Cardiac fibroblast (primary cell): ENCODE measurements at places on chromosomes 3 and 15.

GRCh38 chr3:119585856-119586570, 6.7 kb downstream of the ADPRH start:
- peak; percentile 64 for DNase-seq

DNA sequence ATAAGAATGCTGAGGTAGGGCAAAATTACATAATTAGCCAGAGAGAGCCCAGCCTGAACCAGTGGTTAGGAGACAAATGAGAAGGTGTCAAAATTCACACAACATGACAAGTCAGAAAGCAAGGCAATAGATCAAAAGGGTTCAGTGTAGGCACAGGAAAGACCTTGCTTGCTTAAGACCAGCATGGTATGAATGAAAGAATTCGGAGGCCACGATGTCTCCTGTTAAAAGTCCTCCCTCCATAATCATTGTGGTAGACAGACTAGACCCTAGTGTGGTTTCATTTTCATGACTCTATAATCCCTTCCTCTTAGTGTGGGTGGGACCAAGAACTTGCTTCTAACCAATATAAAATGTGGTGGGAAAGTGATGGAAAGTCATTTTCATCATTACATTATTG, 98.7 kb upstream of the ANKRD28 start:
- DNase-seq = no peak

DNA sequence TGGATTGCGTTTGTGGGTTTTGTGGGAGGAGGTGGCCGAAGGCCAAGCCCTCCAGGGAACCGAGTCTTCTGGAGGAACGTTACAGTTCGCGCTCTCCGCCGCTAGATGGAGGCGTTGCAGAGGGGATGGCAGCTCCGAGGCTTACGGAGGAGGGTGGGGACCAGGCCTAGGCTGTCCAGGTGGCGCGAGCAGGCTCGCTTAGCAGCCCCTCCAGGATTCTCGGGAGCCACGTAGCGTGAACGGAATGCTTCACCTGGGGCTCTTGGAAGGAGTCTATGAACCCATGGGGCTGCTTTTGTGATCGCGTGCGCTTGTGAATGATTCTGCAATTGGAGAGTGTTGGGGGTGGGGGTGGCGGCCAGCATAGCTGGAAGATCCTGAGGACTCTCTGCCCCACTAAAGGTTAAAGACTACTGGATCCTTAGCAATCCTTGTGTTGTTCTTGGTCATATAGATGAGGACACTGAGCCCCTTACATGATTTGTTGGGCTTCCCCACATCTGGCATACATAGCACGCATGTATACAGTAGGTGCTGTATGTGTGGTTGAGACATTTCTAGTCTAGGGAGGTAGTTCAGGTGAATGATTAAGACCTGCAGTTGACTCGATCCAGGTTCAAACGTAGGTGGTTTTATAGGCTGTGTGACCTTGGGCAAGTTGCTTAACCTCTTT, 25.7 kb downstream of the FAM3D start:
- DNase-seq = peak; percentile 79

DNA sequence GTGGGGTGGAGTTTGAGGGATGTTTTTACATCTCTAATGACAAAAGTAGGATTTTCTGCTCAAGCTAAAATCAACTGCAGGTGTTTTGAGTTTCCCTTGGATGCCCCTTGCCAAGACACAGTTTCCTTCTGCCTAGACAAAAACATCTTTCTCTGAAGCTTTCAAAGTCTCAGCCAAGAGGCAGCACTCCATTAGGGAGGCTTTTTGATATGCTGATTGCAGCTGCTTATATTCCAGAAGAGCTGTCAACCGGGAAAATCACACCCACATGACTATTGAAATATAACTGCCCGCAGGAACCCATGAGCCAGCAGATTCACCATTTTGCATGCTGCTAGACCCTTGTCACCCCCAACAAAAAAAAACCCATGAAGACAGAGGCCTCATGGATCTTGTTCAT, 27.5 kb upstream of the ZNF148 start:
- DNase-seq = no peak

GRCh38 chr3:135991621-135992020, 26.1 kb downstream of the PPP2R3A start:
- DNase-seq = no peak

DNA sequence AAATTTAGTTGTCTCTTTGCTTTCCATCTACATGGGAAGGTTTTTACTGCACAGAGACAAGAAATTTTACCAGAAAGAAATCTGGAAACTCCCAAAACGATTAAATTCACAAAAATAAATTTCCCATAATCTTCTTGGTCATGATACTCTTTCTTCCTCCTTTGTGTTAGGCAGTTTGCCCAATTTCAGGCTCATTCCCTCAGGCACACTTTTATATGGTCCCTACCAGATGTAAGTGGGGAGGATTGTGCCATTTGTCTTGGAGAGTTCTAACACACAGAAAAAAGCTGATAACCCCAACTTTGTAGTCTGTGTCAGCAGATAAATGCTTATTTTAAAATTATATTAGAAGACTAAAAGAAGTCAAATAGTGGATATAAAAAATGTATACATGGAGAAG, 49.1 kb upstream of the CCDC50 start:
- no peak for DNase-seq

- peak; percentile 47 for DNase-seq
These were observed 30.9 kb downstream of the MGLL start for GRCh38 chr3:127791221-127791913.

- DNase-seq = no peak
These were observed 562.9 kb downstream of the MECOM start for GRCh38 chr3:169100616-169101015.

- no peak for DNase-seq
These were observed 3.6 kb upstream of the SPG21 start for GRCh38 chr15:64993290-64993689.

DNA sequence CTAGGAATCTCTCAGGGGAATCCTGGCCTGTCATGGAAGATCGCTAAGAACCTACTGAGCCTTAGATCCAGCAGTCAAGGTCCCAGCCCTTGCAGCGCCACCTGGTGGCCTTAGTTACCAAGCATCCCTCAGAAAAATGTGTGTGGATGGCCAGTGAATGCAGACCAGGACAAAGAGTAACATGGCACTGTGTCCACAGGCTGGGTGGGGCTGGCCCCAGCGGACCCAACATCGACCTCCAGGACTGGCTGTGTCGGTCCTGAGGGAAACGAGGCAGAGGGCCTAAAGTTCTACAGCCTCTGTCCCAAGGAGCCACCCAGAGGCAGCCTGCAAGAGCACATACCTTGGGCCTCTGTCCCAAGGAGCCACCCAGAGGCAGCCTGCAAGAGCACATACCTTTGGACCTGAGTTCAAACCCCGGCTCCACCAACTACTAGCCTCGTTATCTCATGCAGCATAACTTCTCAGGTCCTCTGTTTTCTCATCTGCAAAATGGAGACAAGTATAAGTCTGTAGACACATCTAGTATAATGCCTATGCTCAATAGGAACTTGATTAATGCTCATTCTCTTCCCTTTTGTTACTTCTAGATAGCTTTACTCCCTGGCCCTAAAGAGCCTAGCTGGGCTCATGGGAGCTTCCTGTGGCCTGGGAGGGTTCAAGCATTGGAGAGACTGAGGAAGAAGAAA, 57.5 kb upstream of the HERC1 start:
- peak; percentile 84 for DNase-seq

- peak; percentile 38 for DNase-seq
These were observed at the start of gene GCNT3 for GRCh38 chr15:59611276-59612260. GCNT3 (plus strand) TSS chr15:59611783; CDS start chr15:59618239, 6,456 bp downstream.

DNA sequence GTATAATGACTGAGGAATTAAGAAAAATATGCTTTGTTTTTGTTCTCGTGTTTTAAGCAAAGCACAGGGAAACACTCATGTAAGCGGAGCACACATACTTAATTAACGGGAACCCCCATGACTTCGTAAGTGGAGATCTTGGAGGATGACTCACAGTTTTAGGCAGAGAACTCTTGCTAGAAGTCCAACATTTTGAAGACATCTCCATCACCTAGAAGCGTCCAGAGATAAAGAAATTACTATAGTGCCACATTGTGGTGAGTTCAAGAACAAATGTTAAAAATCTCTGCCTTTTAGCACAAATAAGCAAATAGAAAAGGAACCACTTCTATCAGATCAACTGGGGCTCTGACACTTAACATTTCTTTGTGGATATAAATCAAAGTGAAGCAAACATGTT, 194.1 kb upstream of the ARHGEF26 start:
- peak; percentile 85 for DNase-seq

GRCh38 chr3:74606996-74607395, 7.5 kb downstream of the CNTN3 start:
- DNase-seq = no peak
